ENCODE measurements at places on chromosomes 7 and 10.
A peak's percentile ranks its signal among the peaks of the same experiment; 100 is the strongest.

- DNase-seq = no peak
Measured at GRCh38 chr10:44439958-44440244, 55.0 kb upstream of the CXCL12 start.

DNA sequence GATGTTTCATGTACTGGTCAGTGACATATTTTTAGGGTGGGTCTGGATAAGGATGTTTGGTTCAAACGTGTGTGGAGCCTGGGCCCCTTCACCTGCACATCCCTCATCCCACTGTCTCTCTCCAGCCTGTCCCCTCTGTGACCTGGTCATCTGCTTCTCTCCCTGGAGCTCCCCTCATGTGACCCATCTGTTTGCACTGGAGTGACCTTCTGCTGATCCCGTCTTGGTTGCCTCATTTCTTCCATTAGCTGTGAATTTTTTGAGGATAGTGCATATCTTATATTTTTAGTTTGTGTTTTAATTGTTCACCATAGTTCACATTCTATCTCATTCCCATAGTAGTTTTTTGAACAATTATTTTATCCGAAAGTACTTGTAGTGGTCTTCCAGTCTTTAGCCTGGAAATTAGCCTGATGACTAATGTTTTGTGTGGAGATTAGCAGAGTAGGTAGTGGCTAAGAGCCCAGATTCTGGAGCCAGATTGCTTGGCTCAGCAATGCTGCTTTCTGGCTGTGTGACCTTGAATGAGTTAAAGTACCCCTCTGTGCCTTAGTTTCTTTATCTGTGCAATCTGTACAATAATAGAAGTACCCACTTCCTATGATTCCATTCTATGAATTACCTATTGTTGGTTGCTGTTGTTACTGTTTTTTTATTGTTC lies 224.5 kb downstream of the LRMDA start:
- DNase-seq = peak; percentile 29

GRCh38 chr10:24983946-24984345 lies 31.5 kb upstream of the PRTFDC1 start:
- no peak for DNase-seq

DNA sequence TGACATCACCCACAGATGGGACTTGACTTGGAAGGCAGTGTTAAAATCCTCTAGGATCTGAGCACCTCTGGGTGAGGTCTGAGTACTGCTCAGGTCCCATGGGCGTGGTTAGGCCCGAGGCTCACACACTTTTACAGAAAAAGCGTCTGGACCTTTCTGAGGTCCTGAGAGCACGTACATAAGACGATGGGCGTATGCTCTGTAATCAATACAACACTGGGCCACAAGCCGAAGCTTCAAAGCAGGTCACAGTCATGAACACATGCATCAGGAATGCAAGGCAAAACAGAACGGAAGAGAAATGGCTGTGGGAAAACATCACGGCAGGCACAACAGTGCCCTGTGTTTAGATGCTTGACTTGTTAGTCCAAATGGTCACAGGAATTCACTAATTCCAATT lies 112.2 kb downstream of the LARP4B start:
- no peak for DNase-seq

- no peak for DNase-seq
Measured at GRCh38 chr7:113094517-113095249, 8.1 kb upstream of the GPR85 start.

DNA sequence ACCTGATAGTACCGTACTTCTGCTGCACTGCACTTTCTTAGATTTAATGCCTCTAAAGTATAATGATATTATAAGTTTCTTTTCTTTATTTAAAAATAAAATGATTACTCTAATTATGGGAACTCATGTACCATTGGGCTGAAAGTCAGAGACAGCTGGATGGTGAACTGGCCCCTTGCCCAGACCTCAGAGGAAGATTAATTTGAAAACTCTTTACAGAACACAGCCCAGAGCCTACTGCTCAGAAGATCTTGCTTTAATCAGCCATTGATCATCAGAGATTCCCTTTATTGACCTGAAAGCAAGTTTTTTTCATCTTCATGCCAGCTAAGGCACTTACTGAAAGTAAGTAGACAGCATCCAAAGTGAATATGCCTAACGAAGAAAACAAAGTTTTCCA lies 341.7 kb downstream of the GFRA1 start:
- DNase-seq = no peak

GRCh38 chr7:47387506-47387905 lies 194.4 kb downstream of the TNS3 start:
- no peak for DNase-seq

GRCh38 chr7:17307969-17308648 lies 9.7 kb downstream of the AHR start:
- no peak for DNase-seq

GRCh38 chr10:110448682-110449418 lies 48.9 kb upstream of the DUSP5 start:
- DNase-seq = no peak

- peak; percentile 32 for DNase-seq
Measured at GRCh38 chr10:9305018-9305655, 1250.6 kb downstream of the GATA3 start.

DNA sequence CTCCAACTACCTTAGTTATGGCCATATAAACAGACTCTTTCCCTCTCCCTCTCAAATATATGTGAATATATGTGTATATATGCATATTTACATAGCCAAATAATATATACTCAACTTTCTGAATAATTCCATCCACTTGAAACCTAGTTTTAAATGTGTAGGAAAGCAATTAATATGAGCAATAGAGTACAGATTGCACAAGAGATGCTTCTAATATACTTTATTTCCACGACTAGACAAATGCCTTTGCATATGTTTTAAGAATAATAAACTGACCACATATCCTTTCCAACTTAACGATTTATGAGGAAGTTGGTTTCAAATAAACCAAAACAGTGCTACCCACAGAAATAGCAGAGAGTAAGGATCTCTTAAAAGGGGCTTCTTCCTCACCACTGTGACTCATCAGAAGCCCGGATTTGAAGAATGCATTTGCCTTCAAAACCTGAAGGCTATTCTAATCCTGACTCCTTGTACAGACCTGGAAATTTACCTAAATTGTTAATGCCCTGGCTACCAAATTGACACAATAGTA lies 266.3 kb downstream of the AHR start:
- peak; percentile 20 for DNase-seq

- no peak for DNase-seq
Measured at GRCh38 chr7:105610165-105610930, 29.1 kb upstream of the EFCAB10 start.

DNA sequence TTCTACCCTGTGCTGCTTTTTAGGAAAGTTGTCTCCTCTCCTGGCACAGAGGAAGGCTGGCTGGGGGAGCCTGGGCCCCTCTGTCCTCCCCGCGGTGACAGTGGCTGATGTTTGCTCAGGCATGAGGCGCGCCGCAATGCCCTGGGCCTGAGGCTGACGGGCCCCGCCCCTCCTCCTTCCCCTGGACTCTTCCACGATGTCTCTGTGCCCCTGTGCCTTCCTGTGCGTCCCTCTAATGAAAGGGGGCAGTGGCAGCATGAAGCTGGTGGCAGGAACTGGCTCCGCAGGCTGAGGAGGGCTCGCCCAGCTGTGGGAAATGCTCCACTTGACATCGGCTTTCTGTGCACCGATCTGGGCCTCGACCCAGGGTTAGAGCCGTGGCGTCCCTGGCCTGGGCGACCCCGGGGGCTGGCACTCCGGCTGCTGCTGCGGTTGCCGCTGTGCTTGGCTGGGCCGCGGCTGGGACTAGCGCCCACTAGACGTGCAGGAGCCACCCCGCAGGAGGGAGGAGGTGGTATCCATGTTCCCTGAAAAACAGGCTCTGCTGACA lies 67.9 kb downstream of the ZNF680 start:
- DNase-seq = no peak

DNA sequence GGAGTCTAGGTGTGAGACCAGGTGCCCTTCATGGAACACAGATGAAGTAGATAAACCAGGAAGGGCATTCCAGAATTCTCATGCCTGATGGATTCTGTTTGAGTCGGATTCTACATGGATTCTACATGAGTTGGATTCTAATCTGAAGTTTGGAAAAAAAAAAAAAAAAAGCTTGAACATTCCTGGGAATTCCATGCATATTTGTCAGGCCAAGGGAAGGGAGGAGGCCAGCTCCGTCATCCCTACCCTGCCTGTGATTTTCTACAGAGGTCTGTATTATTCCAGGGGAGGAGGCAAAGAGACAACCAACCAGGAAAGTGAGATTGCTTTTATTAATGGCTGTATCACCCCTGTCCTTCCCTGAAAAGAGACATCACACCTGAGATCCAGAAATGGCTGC lies 27.8 kb upstream of the EBLN1 start:
- DNase-seq = peak; percentile 32

DNA sequence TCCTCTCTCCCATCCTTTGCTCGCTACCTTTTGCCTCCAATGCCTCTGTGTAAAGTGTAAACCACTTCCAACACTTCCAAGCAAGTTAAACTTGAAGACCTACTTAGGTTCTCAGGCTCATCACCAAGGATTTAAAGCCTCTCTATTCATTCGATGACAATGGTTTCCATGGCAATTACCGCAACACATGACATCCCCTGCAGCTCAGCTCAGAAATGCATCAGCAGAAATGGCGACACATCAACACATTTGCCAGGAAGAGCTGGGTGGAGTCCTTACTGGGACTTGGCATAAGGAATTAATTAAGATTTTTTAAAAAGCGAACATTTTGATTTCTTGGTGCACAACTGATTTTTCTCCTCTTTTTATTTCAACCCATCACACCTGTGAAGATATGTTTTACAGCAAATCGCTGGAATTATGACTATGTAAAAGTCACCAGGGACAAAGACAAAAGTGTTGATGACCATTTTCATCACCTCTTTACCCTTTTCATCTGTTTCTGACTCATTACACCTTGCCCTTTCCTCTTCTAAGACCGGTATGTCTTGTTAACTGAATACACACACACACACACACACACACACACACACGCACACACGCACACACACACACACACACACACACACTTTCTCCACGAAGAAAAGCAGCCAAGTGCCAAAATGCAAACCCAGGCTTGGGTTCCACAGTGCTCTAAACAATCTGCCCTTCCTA lies 453.4 kb upstream of the CELF2 start:
- no peak for DNase-seq

DNA sequence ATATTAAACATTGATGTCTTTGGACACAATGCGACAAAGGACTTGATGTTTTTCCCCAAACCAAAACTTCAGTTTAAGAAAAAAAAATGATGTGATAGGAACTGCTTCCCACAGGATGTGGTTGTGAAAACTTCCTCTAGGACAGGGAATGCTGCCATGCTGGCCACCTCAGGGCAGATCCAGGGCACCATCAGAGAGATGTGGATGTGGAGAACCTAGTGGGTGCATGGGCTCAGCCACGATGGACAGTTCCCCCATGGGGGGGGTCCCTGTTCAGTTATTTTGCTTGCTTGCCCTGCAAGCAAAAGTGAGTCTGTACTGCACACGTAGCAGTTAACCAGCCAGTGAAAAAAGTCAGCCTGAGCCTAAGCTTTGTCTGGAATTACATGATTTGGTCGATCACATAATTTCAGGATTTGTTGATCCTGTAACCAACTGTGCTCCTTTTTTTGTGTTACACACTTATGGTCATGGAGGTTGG lies 36.3 kb downstream of the LAMB4 start:
- DNase-seq = no peak

DNA sequence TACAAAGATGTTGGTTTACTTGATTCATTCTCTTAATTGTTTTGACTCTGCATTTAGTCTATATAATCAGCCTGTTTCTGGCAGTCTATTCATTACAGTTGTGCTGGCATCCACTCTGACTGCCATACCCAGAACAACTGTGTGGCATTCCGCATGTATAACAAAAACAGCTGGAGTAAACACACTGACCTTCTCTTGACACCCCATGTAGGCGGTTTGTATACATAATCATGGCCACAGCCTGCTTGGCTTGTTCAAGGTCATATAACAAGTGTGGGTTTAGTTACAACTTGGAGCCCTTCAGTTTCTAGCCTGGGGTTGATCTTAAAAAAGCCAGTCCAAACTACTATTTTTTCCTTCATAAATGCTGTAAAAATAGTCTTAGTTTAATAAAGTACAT lies 70.9 kb downstream of the MBL2 start:
- DNase-seq = no peak

DNA sequence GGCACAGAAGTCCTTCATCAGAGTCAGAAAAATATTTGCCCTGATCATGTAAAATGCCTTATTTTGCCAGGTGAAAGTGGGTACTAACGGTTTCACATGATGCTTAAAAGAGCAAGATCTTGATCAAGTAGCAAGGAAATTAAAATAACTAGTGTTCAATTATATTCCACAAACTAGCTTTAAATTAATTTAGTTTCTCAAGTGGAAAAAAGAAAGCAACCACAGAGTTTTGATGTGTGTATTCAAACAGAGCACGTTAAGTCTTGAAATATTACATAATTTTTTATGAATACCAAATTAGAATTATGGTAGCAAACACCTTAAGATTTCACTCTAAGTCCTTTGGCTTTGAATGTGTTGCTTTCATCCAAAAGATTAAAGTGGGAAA lies 47.3 kb downstream of the PIP4K2A start:
- DNase-seq = no peak

DNA sequence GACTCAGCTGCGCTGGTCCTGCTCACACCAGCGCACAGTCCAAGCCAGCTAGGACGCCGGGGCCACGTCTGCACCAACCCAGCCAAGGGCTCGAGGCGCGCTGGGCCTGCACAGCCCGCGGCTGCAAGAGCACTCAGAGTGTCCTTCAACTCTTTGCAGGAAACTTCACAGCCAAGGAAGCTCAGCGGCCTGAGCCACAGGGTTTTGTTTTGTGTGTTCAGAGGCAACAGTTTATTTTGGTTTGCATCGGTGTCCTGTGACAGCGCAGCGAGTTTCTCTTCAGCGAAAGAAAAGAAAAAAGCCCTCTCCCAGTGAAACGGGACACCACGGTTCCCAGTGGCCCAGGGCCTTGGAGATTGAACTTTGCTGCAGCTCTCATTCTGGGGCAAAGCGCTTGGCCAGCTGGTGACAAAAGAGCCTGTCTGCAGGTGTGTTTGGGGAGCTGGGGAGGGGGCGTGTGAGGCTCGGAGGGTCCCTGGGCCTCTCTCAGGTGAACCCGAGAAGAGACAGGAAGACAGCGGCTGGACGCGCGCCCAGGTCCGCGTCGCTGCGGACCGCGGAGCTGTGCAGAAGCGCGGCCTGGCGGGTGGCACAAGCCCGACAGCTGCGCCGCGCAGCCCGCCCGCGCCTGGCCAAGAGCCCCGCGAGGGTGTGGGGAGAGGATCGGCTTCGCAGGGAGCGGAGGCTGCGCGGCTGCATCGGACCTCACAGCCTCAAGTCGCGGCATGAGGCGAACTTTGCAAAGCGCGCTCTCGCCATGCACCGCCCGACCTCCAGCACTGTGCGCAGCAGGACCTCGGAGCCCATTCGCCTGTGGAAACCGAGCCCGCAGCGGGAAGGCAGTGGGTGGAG lies 922 bp downstream of the CXCL12 start:
- no peak for DNase-seq

GRCh38 chr10:130074639-130075038 lies 36.0 kb downstream of the C10orf143 start:
- no peak for DNase-seq

GRCh38 chr10:121092720-121093095 lies 241.5 kb downstream of the WDR11 start:
- peak; percentile 43 for DNase-seq

- DNase-seq = no peak
Measured at GRCh38 chr10:6065835-6066234, 3.7 kb upstream of the IL2RA start.

- DNase-seq = no peak
Measured at GRCh38 chr7:38000272-38000671, 79.8 kb downstream of the EPDR1 start.
